ENCODE measurements at places on chromosomes 11 and 22. TPM values are rescaled to one million over a fixed set of nuclear protein-coding genes. Genes with fewer than 3 reads are reported as not detected.

Gene SHANK2
- total RNA-seq, result not detected

Gene CDC42EP1
- 1.1 TPM for total RNA-seq

Gene LYVE1
- not detected for total RNA-seq

DNA sequence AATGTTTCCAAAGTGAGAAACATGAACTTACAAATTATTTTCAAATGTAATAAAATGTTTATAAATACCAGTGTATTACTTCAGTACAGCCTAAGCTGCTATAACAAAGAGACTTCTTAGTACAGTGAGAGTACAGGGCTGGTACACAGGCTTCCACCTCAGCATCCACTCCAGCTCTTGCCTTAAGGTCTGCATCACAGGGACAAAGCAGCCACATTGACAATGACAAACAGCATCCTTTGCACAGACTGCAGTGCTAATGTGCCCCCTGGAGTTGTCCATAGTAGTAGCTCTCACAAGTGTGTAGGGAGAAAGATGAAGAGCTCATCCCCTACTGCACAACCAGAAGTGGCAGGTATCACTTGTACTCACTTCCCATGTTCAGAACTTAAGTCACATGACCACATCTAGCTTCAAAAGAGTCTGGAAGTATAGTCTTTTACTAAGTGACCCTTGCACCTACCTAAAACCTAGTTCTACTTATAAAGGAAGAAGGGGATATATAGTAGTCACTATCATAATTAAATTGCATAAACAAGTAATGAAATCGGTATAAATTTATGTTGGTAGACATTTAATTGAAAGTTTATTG, 10.7 kb upstream of the LIPT2 start:
- H3K4me1 ChIP-seq, result no peaks in the 10 kb centered on the region
- H3K27ac ChIP-seq, result no peak overlapping the region

- H3K27ac ChIP-seq, result no peak overlapping the region
- H3K4me1 ChIP-seq, result no peaks in the 10 kb centered on the region
- no peaks in the 10 kb centered on the region for H3K36me3 ChIP-seq
- H3K4me3 ChIP-seq, result no peak overlapping the region
- DNase-seq, result no peak
Observed at GRCh38 chr22:48453751-48454485, 1373.8 kb downstream of the BRD1 start.

GRCh38 chr11:111329306-111330204, 31.2 kb downstream of the POU2AF3 start:
- peaks cover 6% of the 10 kb centered on the region for H3K27me3 ChIP-seq
- no peaks in the 10 kb centered on the region for H3K36me3 ChIP-seq
- no peak overlapping the region for H3K4me3 ChIP-seq
- no peaks in the 10 kb centered on the region for H3K4me1 ChIP-seq
- no peak overlapping the region for H3K27ac ChIP-seq
- DNase-seq, result no peak

DNA sequence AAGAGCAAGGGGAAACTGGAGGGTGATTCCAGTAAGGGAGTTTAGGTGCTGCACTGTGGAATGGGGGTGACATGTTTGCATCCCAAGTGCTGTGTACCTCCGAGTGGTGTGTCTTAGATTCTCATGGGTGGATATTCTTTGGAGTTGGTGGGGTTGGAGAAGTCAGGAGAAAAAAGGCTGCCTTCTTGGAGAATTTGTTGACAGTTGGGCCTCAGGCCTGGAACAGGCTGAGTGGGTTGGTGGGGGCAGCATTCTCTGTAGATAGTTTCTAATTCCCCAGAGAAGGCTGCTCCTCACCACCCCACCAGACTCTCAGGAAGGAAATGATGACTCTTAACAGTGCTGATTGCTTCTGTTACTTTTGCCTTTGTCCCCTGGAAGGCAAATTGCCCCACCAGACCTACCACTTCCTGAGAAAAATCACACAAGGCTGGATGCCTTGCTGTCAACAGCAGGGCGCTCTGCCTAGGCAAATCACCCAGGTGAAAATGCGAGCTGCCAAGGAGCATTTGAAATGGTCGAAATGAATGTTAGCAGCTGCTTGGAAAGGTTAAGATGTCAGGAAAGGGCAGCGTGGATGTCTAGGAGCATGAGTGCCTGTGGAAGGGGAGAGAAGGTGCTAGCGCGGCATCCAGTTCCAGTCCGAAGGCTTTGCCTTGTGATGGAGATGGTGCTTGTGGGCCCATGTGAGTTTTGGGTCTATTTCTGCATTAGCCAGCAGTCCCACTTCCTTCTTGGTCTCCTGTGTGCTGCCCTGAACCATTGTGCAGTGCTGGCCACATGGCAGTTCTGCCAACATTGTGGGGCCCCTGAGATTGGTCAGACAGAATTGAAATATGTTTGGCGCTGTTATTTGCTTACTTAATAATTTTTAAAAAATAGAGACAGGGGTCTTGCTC, 29.7 kb upstream of the SORL1-AS1 start:
- peak; percentile 52 for DNase-seq
- H3K4me3 ChIP-seq, result peak overlapping the region; percentile 71
- peaks cover 38% of the 10 kb centered on the region for H3K36me3 ChIP-seq
- H3K27me3 ChIP-seq, result no peaks in the 10 kb centered on the region

DNA sequence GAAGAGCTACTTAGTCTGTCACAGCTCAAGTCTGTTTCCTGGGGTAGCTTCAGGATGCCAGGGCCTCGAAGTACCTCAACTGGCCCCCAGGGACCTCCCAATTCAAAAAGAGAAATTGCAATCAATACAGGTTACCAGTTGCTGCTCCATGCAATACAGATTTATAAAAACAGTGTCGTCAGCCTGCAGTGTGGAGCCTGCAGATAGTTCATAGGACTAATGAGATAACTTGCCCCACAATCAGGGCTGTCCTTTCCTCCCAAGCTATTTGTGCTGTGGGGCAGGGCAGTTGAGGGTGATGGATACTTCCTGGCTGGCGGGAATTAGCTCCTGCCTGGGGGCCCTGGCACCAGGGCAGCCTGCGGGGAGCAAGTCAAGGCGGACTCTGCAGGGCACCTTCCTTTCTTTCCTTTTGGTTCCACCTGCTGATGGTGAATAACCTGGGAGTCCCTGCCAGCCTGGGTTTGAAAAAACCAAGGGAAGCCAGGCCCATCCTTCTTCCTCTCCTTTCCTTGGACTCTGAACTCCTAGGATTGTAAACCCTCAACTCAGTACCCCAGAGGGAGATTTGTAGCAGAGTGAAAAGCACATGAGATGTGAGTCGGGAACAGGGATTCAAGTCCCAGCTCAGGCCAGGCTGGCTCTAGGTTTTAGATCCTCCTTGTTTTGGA, 216.6 kb downstream of the CEP164 start:
- H3K36me3 ChIP-seq, result no peaks in the 10 kb centered on the region
- no peak overlapping the region for H3K4me3 ChIP-seq
- H3K27me3 ChIP-seq, result no peaks in the 10 kb centered on the region
- H3K27ac ChIP-seq, result no peak overlapping the region

DNA sequence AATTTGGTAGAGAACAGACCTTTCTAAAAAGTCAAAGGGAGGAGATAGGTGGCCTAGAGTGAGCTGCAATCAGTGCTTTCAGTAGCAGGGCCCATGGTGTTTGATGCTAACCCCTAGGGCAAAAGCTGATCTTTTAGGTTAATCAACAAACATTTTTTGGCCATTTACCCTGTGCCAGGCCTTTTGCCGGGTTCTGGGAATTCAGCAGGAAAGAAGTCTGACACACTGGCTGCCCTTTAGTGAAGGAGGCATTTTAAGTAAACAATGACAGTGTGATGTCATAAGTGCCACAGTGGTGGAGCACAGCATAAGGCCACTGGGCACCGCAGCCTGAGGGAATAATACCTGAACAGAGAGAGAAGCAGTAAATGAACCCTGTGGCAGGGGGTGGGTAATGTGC, 29.0 kb downstream of the C22orf31 start:
- no peak overlapping the region for H3K27ac ChIP-seq
- DNase-seq, result no peak
- H3K4me3 ChIP-seq, result no peak overlapping the region
- peaks cover 14% of the 10 kb centered on the region for H3K4me1 ChIP-seq
